WTC11 (cell line): ENCODE measurements at places on chromosomes 11 and 22.
A peak's percentile ranks its signal among the peaks of the same experiment; 100 is the strongest.

GRCh38 chr11:7353100-7353499 lies 101.4 kb downstream of the SYT9 start:
- peak; percentile 41 for DNase-seq

GRCh38 chr11:18135308-18135707 lies 2.9 kb downstream of the MRGPRX3 start:
- no peak for DNase-seq

- DNase-seq: no peak
Measured at GRCh38 chr22:27120036-27120435, 462.6 kb downstream of the MIAT start.

DNA sequence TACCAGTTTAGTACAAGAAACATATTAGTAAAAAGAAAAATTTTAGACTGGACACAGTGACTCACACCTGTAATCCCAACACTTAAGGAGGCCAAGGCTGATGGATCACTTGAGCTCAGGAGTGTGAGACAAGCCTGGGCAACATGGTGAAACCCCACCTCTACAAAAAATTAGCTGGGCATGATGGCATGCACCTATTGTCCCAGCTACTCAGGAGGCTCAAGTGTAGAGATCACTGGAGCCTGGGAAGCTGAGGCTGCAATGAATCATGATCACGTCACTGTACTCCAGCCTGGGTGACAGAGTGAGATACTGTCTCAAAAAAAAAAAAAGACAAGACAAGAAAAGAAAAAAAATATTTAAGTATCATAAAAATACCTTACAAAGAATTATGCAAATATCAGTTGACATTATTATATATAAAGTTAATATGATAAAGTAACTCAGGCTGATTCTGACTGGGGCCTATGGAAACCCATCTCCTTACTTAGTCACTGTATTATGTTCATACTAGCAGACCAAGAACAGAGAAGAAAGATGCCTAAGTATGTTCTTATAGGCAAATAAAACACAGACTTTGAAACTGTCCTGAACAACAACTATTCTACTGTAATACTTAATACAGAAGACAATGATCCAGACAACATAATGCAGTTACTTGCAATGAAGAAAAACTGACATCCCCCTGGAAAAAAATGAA lies 27.3 kb downstream of the FAM168A start:
- DNase-seq: no peak

- no peak for DNase-seq
Measured at GRCh38 chr11:64069401-64070313, 33.9 kb downstream of the FLRT1 start.

- DNase-seq: no peak
Measured at GRCh38 chr11:47400768-47401279, 7.6 kb upstream of the SLC39A13 start.

DNA sequence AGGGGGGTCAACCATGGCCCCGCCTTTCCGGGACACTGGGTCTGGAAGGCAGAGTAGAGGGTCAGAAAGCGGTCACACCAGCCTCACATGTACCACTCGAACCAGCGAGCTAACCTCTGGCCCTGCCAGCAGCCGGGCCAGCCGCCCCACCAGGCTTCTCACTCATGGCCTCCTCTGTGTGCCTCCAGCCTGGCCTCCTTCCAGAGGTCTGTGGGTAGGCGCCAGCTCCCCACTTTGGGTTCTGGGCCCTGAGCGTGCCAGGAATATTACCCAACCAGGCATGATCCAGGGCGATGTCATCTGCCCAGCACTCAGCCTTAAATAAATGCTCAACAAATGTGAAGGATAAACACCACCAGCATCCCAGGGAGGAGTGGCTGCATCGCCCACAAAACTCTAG lies 5.8 kb downstream of the SCUBE1 start:
- DNase-seq: no peak

DNA sequence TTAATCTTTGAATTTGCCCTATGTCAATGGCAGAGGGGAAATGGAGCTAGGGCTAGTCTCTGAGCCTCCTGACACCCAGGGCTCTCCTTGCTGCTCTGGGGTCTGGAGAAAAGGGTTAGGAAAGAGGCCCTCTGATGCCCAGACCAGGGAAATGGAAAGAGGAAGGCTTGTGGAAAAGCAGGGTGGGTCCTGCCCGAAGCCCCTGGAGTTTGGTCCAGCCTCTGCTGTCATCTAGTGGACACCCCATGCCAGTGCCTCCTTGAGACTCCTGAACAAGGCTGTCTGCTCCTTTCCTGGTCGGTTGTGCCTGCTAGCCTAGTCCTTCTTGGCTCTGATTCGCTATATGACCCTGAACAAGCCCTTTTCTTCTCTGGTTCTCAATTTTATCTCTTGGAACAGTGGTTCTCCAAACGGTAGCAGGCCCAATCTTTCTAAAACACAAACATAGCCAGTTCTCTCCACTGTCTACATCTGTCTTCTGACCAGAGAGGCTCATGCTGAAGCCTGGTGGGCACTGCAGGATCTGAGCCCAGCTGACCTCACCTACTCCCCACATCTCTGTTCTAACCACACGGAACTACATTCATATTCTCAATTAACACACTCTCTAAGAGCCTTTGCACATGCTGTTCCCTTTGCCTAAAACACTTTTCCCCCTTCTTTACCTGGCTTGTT lies 8.8 kb upstream of the PLA2G3 start:
- peak; percentile 84 for DNase-seq

DNA sequence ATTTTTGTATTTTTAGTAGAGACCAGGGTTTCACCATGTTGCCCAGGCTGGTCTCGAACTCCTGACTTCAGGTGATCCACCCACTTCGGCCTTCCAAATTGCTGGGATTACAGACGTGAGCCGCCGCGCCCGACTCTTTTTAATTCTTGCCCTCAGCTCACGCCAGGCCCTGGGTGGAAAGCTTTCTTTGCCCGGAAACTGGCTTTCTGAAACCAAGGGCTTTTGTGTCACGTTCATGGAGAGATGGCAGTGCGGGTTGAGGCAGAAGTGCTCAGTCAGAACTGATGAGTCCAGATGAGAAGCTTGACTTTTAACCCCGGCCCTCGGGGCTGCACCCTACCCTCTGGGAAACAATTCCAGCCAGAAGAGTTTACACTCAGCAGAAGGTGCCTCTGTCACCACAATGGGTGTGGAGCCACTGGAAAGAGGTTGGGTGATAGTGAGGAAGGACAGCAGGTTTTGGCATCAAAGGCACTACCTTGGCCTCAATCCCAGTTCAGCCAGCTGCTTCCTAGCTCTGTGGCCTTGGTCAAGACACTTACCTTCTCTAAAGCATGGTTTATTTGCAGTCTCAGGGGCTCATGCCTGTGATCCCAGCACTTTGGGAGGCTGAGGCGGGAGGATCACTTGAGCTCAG lies 890 bp upstream of the ARFGAP3 start:
- DNase-seq: no peak

DNA sequence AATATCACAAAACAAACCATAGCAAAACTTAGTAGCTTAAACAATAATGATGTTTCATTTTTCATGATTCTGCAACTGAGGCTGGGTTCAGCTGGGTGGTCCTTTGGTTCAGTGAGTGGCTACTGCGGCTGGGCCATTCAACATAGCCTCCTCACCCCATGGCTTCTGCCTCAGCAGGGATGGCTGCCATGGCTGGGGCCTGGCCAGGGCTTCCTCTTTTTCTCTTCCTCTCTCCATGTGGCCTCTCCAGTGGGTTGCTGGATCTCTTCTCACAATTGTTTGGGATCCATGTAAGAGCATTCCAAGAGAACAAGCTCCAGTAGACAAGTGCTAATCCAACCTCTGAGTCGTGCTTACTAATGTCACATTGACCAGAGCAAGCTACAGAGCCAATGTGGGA lies 248.6 kb upstream of the PLET1 start:
- no peak for DNase-seq

DNA sequence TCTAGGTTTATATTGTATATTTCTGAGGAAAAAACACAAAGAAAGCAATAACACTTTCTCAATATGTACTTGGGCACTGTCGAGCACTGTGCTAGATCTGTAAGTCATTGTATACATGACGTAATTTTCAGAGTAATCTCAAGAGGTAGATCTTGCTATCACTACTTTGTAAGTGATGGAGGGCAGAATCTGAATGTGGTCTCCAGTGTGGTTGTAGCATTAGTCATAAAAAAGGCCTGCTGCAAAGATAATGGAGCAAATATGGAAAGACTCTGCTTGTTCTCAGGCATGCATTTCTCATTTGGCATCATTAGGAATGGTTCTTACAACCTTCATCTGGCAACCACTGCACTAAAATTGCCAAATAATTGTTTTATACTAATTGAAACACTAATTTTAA lies 419.8 kb upstream of the CCDC179 start:
- no peak for DNase-seq

DNA sequence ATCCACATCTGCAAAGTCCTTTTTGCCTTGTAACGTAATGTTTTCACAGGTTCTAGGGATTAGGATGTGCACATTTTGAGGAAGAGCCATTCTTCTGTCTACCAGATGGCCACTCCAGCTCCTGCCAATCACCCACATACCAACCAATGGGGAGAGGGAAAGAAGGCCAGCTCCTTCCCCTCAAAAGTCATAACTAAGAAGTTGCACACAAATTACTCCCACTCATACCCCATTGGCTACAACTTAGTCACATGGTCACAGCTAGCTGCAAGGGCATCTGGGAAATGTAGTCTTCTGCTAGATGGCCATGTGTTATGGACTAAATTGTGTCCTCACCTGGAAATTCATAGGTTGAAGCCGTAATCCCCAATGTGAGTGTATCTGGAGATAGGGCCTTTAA lies 15.4 kb upstream of the MYOD1 start:
- no peak for DNase-seq

- DNase-seq: no peak
Measured at GRCh38 chr11:11789735-11790369, 51.9 kb upstream of the USP47 start.

- no peak for DNase-seq
Measured at GRCh38 chr22:38947321-38948140, 9.9 kb upstream of the APOBEC3A start.

GRCh38 chr11:78457448-78457847 lies 39.8 kb upstream of the GAB2 start:
- no peak for DNase-seq

DNA sequence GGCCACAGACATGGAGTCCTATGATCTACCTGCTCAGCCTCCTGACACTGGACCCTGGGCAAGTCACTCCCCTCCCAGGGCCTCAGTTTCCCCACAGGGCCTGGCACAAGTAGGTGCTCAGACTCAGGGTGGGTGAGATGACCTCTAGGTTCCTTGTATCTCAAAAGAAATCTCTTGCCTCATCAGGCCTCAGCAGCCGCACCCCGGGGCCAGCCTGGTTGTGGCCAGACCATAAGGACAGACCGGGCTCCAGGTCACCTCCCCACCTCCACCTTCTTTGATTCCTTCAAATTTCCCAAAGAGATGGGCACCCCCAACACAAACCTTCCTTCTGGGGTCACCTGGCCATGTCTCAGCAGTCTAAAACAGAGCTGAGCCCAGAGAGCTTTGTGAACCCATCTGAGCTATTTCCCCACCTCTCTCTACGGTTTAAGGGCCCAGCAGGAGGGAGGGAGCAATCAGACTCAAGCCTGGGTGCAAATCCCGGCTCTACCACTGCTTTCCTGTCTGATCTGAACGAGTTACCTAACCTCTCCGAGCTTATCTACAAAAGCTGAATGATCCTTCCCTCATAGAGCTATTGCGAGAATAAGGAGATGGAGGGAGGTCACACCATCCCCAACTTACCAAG lies 2.5 kb upstream of the APOL4 start:
- no peak for DNase-seq

GRCh38 chr22:44127356-44127755 lies 53.4 kb upstream of the PARVG start:
- DNase-seq: no peak

GRCh38 chr11:84408946-84409411 lies 1122.8 kb upstream of the CCDC90B start:
- no peak for DNase-seq

DNA sequence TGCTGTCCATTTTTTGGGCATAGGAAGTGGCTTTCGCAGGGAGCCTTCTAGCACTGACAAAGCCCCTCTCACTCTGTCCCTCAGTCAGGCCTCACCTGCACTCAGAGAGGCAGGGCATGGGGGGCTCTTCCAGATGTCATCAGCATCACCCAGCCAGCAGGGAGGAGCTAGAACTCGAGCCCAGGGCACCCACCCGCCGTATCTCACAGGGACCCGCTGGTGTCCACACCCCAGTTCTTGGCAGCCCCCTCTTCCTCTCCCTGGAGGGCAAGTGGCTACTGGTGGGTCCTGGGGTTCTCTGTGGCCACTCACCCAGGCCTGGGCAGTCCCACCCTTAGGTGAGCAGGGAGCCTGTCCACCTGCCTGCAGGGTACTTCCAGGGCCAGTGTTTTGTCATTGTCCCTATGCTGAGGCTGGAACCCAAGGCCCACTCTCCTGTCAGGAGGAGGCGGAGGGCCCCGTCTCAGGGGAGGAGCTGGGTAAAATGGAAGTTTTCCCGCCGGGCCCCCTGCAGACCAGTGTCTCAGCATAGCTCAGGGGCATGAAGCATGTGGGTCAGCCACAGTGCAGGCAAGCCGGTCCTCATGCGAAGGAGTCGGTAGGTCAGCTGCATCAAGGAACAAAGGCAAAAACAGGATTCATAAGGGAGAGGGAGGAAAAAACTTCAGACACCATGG lies 21.8 kb downstream of the MYO7A start:
- no peak for DNase-seq

- no peak for DNase-seq
Measured at GRCh38 chr11:120178561-120179056, 32.2 kb upstream of the OAF start.

DNA sequence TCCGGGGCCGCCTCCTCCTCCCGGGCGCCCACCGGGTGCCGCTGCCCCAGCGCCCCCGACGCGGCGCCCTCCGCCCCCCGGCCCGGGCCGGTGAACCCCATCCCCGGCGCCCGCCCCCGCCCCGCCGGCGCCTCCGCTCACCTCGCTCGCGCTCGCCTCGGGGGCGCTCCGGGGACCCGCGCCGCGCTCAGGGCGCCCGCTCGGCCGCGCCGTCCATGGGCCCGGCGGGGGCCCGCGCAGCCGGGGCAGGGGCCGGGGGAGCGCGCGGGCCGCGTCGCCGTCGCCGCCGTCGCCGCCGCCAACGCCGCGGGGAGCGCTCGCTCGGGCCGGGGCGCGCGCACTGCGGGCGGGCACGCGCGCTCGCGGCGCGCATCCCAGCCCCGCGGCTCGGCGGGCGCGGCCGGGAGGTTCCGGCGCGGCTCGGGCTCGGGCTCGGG lies 293 bp downstream of the DUSP8 start:
- DNase-seq: no peak

GRCh38 chr11:16321148-16321547 lies 35.2 kb downstream of the SOX6 start:
- no peak for DNase-seq

- DNase-seq: no peak
Measured at GRCh38 chr11:116862951-116863350, 25.5 kb upstream of the APOA1 start.
